ENCODE measurements at places on chromosomes 12 and 14. TPM values are rescaled to one million over a fixed set of nuclear protein-coding genes. Genes with fewer than 3 reads are reported as not detected.

Gene TAMALIN
- polyA plus RNA-seq = 2.5 TPM

Gene MYF6
- not detected for polyA plus RNA-seq

Gene PRB2
- not detected for polyA plus RNA-seq

Gene RPL10L
- not detected for polyA plus RNA-seq

Gene TPH2
- not detected for polyA plus RNA-seq

Gene FBLN5
- 4.5 TPM for polyA plus RNA-seq

Gene MAP1LC3B2
- polyA plus RNA-seq = 2.1 TPM

Gene ISM2
- not detected for polyA plus RNA-seq

Gene PTPRB
- polyA plus RNA-seq = 3.1 TPM

Gene GALNT8
- 79.6 TPM for polyA plus RNA-seq

Gene TAS2R42
- not detected for polyA plus RNA-seq

Gene HOXC9
- polyA plus RNA-seq = not detected

Gene RPAP3
- polyA plus RNA-seq = 29.8 TPM

Gene KRT75
- not detected for polyA plus RNA-seq

Gene ALDH1L2
- 7.7 TPM for polyA plus RNA-seq

Gene METTL17
- polyA plus RNA-seq = 34.6 TPM

Gene LRRC10
- polyA plus RNA-seq = not detected

Gene FAM186B
- 0.24 TPM for polyA plus RNA-seq

Gene HOXC5
- not detected for polyA plus RNA-seq

Data from Purkinje cell (primary cell).